Suppressor macrophage treated with lipopolysaccharide for 1 hour (primary cell): ENCODE measurements at places on chromosomes 16 and 17.

- no peak for DNase-seq
These were observed 105.3 kb downstream of the RAP1GAP2 start for GRCh38 chr17:2901582-2901981.

GRCh38 chr17:214881-215331 lies 33.5 kb upstream of the DOC2B start:
- DNase-seq = no peak

DNA sequence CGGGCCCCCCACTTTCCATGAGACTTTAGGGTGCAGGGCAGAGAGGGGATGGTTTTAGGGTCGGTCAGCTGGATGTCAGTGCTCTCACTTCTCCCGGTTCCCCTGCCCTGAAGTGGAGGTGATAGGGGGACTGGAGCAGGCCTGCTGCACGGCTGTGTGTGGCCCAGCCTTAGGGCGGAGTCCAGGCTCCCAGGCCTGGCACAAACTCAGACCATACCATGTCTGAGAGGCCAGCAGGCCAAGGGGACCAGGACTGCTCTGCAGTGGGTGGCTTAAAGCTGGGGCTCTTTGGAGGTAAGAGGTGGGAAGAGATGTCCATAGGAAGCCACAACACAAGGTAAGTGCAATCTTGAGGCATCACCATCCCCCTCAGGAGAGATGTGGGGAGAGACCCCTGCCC lies 8.3 kb downstream of the TFAP4 start:
- no peak for DNase-seq

GRCh38 chr16:8678068-8678927 lies 3.9 kb downstream of the ABAT start:
- no peak for DNase-seq

- no peak for DNase-seq
These were observed 70.1 kb upstream of the CREBBP start for GRCh38 chr16:3950343-3951193.
